ENCODE measurements at places on chromosomes 5 and 9.
A peak's percentile ranks its signal among the peaks of the same experiment; 100 is the strongest.

- DNase-seq: no peak
Measured at GRCh38 chr5:75712091-75712490, 5.1 kb downstream of the POC5 start.

DNA sequence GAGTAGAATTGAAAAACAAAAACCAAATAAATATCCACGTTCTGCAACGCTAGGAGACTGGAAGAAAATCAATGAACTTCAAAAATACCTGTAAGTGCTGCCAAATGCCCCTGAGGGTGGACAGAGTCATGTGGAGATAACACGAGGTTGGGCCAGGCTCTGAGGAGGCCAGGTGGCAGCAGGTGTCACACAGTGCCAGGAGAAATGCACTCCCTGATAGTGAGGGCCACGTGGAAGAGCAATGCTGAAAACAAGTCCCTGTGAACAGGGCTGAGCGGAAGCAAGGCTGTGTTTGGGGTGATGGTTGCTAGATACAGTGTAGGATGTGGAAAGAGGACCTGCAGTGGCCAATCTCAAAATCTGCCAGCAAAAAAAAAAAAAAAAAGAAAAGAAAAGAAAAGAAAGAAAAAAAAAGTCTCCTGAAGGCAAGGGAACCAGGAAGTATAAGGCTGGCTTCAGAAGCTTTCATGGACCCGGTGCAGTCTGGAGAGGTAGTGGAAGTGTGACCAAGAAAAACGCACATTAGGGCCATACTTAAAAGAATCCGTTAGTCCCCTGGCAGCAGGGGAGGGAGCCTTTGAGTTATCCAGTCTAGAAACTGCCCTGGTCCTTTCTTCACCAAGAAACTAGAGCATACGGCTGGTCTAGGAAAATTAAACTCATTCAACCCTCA, 16.8 kb downstream of the C1QTNF3 start:
- no peak for DNase-seq

- DNase-seq: no peak
Measured at GRCh38 chr9:72420783-72421182, 55.8 kb upstream of the ZFAND5 start.

- DNase-seq: no peak
Measured at GRCh38 chr5:5481206-5481605, 58.7 kb downstream of the ICE1 start.

DNA sequence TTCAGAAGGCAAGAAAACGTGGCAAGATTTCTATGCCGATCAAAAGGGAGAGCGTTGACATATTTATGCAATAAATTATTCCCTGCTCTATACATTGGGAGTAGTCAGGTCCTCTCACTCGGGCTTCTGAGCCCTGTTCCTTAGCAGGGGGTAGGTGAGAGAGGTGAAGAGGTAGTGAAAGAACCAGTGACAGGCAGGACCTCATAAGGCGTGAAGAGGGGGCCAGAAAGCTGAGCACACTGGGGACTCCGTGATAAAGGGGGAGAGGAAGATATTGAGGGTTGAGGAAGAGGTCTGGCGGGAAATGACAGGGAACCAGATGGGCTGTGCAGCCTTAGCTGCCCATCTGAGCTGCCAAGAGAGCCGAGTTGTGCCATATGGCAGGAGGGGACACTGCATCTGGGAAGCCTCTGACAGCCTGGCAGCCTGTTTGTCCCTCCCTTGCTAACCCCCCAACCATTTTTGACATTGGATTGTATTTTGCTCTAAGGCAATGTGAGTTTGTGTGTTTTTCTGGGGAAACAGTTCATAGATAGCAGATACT, 782 bp upstream of the CDC20B start:
- no peak for DNase-seq

GRCh38 chr5:158058208-158059120, 199.5 kb upstream of the CLINT1 start:
- DNase-seq: no peak

- DNase-seq: no peak
Measured at GRCh38 chr9:103364753-103365152, 369.6 kb downstream of the CYLC2 start.

DNA sequence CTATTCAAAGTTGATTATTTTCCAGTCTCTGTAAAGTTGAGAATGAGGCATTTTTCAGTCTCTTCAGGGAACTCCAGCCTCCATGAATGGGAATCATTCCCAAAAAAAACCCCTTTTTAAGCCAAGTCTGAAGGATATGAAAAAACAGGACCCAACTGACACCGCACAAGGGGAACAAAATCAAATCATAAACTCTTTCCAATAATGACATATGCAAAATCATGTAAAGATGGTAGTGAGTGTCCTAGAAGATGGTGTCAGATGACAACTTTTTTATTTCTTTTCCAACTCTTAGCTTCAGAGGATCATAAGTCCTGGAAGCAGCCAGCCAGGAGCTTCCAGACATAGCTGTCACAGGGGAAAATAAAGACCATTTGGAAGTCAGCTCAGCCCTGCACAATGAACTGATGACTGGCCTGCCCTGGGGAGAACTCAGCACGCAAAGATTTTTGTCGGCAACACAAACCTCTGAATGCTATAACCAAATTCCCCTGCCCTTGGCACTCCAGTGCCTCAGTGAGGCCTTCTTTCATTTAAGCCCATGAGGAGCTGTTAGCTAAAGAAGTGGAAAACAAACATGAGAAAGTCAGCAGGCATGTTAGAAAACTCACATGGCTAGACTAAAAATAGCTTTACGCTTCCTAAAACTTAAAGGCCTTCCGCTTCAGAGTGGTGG, 85.4 kb downstream of the SLC1A3 start:
- DNase-seq: no peak

DNA sequence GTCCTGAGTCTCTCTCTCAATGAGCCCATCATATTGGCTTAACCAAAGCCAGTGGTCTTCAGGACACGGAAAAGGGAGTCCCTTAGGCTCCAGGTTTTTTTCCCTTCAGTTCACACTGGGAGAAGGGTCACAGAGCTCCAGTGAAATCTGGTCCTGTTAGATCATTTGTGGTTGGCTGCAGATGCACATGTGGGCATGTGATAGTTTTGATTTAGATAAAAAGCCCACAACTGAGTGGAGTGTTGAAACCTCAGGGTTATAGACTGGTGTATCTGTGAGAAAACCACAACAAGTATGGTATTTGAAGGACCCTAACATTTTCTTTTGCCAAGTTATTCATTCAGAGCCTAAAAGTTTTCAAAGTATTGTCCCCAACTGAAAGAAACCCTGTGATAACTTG, 46.7 kb downstream of the PRLR start:
- no peak for DNase-seq

- no peak for DNase-seq
Measured at GRCh38 chr5:10789021-10789420, 28.0 kb upstream of the DAP start.

DNA sequence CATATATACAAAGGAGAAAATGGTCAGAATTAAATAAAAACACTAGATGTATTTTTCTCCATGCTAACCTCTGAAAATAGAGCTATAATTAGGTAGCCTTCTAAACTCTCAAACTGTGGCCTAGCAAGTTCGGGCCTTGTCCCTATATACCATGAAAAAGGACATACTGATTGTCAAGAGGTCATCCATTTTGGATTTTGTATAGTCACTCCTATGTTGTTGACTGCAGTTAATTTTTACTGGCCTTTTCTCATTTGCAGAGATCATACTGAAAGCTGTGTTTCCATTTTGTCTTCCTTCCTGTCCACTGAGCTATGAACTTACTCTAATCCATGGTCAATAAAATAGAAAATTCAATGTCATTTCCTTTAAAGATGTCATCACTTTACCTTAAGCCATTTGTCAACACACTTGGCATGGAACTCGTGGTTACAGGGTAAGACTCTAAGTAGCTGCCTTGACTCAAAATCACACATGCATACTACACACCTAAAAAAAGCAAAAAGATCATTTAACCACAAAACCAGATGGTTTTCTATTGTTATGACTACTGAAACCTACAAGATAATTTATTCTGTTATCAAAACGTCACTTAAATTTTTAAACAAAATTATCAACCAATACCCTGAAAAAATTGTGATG, 58.0 kb downstream of the RNF38 start:
- no peak for DNase-seq

GRCh38 chr5:122984425-122984824, 52.1 kb downstream of the PPIC start:
- DNase-seq: no peak

GRCh38 chr5:164235300-164235891, 730.0 kb downstream of the MAT2B start:
- no peak for DNase-seq

- DNase-seq: no peak
Measured at GRCh38 chr9:120736881-120737280, 22.6 kb upstream of the MEGF9 start.

DNA sequence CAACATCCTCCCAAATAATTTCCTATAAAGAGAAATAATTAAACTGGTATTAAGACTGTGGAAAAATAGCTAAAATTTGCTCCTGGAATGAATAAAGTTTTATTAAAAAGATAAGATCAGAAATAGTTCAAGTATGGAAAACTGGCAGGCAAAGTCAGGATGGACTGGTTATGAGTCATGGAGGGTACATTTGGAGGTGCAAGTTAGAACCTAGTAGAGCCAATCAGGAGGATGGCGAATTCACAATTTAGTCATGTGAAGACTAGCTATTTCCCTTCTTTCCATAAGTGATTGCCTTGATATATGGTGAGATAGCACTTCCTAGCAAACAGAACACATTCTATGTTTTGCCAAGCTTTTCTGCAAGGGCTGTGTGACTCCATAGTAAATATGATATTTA, 1303.5 kb downstream of the EFNA5 start:
- DNase-seq: no peak

GRCh38 chr9:78856781-78857180, 559.9 kb downstream of the PSAT1 start:
- DNase-seq: no peak

DNA sequence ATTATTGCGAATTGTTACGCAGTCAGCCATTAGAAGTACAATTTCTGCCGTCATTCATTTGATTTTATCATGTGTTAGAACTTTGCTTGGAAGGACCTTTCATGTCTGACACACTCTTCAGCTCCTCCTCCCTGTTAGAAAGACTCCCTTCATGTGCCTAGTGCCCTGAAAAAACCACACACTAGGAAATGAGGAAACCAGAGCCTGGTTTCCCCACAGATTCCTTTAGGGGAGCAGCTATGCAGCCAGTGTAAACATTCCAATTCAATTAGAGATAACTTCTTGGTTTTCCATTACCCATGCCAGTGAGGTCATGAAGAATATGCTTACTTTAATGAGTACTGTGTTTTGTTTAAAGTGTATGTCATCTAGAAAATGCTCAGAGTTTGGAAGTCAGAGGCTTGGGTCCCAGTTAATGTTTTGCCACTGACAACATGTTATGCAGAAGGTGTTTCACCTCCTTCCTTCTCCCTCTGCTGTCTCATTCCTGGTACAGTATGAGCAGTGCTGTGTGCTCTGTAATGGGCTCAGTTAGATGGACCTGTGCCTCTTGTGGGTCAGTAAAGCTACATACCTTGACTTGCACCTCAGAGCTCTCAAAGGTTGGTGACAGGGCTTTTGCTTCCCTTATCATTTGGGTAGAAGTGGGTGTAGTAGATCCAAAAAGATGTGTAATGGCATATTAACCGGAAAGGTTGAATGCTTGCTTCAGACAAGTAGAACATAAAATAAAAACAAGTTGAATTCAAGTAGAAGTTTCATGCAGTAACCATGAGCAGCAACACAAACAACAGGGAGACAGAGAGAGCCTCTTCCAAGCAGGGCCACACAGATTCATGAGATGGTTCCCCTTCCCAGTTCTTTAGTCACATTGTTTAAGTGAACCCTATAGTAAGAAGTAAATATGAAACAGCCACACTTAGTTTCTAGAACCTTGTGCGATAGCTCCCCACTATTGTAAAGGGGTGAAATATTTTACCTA, 52.6 kb upstream of the TNFAIP8 start:
- no peak for DNase-seq

- no peak for DNase-seq
Measured at GRCh38 chr9:131677049-131677443, 62.8 kb downstream of the RAPGEF1 start.

GRCh38 chr5:146890731-146891440, 12.3 kb upstream of the PPP2R2B start:
- no peak for DNase-seq

DNA sequence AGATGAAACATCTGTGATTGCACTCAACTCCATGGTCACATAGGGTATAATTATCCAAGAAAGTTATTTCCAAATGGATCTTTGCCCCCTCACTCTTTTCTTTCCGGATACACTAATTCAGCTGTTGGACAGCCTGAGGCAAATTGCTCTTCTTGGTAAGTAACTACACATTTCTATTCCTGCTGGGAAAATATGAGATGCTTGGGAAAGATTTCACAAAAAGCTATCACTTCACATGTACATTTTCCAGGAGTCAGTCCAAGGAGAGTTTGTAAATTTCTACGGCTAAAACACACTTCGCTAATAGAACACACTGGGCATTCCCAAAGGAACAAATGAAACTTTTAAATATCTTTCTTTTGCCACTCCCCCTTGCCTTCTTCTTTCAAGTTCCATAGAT, 123.0 kb upstream of the GRIA1 start:
- no peak for DNase-seq

- peak; percentile 78 for DNase-seq
Measured at GRCh38 chr5:103562453-103563157, at the start of gene NUDT12. Gene NUDT12 (minus strand): TSS chr5:103562789. CDS start chr5:103560248, 2,541 bp downstream.

DNA sequence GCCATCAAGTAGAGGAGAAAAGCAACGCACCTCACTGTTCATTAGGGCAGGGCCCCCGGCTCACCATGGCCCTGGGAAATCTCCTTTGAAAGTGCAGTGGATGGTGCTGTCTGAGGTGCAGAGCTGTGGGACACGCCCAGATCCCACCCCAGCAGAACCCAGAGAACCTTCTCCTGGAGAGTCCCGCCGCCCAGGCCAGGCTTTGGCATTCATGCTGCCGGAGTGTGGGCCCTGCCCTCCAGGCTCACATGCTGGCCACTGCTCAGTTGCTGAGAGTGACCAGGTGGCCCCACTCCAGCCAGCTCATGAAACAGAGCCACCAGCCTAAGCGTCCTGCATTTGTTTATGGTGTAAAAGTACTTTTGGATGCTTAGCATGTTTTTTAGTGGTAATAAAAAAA, 23.8 kb upstream of the LRRC14B start:
- no peak for DNase-seq

GRCh38 chr9:108083160-108083750, 593.7 kb upstream of the KLF4 start:
- DNase-seq: peak; percentile 8

DNA sequence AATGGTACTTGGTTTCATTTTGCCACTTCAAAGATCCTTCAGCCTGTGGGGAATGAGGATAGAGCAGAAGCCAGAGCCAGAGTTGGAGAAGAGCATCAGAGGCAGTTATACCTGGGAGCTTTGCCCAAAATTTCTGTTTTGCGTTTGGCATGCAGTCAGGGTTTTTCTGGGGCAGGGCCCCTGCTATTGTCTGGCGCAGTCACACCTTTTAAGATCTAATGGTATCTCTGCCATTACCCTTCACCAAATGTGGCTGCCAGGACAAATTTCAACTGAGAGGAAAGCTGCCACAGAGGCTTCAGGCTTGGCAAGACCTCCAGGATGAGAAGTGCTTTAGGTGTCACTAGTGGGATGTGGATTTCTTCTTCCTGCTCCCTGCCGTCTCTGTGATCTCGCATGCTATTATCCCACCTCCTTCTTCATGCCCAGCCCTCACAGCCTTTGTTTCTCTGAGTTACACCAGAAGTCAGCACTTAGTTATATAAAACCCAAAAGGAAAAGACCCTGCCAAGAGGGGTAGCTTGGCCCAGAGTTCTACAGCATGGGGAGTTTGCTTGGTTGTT, 357.0 kb downstream of the TLE4 start:
- DNase-seq: no peak
